AG04450 (cell line): ENCODE measurements at places on chromosomes 2 and 18.

DNA sequence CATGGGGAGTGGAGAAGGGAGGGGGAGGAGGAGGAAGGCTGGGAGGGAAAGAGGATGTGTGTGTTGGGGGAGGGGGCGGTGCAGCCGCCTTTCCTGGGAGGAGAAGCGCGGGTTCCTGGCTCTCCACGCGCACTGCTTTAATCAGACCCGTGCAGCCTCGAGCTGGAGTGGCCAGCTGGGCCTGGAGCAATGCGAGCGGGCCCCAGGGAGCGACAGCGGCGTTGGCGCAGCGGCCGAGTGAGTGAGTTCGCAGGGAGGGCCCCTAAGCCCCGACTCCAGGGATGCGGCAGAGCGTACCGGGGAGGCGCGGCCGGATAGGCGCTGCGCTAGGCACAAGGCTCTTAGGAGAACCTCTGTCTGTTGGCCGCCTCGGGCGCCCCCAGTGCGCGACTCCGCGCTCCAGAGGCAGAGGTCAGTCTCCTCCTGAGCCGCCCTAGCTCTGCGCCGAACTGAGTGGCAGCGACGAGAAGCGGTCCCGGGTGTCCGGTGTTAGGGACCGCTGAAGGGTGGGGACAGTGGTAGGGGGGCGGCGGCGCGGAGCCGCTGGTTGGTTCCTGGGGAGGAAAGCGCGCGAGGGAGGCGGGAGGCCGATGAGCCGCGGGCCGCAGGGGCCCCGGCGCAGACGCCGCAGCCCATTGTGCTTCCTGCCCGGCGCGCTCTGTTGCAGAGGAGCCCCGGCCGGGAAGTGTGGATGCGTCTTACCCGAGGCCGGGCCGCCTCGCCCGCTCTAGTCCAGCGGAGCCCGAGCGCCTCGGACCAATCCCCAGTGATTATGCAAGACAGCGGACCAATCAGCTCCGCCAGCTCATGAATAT, 455 bp upstream of the DLX1 start:
- DNase-seq = peak; percentile 87

DNA sequence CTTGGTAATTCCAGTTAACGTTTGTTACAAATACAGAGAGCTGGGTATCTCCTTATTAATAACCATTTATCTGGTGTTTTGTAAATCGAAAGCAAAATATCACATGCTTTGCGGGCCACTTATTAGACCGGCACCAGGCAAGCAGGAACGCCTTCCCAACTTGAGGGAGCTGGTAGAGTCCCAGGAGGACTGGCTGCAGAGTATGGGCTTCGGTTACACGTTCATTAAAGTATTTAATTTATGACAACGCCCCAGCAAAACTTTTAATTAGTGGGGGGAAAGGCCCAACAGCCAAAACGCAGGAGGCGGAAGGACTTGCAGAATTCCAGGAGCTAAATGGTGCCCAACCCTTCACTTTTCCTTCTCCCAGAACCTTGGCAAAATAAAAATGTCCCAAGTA, 3.7 kb downstream of the SMAD7 start:
- DNase-seq = no peak

DNA sequence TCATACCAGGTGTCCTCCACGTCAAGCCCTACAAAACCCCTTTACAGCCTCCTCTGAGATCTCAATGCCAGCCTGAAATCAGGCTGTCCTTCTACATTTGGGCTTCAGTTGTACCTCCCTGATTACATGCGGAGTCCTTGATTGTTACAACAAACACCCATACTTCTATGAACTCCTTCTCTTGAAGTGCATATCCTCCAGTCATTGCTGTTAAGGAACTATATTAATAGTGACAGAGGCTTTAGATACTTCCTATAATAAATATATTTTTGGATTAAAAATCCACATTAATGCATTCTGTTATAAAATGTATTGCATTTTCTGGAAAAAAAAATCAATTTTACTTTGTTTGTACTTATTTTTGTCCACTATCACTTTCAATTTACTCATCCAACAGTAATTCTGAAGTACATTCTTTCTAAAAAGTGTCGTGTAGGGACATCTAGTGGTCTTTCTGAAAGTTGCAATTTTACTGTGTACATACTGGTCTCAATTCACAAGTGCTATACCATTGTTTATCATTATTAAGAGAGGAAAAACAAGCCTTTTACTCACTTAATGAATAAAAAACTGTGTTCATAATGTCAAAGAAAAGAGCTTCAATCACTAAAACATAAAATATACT, 316.4 kb downstream of the DSEL start:
- peak; percentile 39 for DNase-seq

GRCh38 chr2:238427435-238428162, 872 bp downstream of the ASB1 start:
- DNase-seq = no peak

GRCh38 chr2:214587442-214587841, 176.6 kb downstream of the VWC2L start:
- no peak for DNase-seq

GRCh38 chr2:207291625-207292252, 126.0 kb upstream of the KLF7 start:
- no peak for DNase-seq

DNA sequence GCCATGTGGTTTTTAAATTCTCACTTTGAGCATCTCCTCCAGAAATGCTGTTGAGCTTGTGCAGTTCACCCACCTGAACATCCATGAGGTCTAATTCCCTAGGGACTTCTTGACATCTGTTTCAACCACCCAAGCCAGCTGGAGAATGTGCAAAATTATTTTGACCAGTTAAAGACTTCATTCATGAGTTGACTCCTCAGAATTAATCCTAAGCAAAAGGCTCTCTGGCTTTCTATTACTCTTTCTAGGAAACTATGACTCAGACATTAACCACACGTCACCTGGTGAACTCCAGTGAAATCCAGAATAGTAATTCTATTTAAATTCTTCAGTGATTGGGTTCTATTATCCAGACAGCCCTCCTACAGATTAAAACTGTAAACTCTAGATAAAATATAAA, 247.5 kb downstream of the NBAS start:
- peak; percentile 18 for DNase-seq

DNA sequence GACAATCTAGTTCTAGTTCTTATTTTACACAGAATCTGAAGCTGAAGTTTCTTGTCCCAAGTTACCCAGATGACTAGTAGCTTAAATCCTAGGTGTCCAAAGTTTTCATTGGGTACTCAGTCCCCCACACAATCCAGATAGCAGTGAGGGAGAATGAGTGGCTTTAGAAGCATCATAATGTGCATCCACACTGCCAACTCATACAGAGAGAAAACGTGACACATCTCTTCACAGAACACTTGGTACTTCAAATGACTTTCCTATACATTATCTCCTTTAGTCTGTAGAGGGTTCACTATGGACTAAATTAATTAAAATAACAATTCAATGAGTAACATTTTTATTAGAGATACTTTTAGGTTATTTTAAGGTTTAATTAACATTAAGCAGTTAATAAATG, 45.2 kb downstream of the STRADB start:
- no peak for DNase-seq
